ENCODE measurements at places on chromosomes 5 and 9. TPM values are rescaled to one million over a fixed set of nuclear protein-coding genes. Genes with fewer than 3 reads are reported as not detected.

DNA sequence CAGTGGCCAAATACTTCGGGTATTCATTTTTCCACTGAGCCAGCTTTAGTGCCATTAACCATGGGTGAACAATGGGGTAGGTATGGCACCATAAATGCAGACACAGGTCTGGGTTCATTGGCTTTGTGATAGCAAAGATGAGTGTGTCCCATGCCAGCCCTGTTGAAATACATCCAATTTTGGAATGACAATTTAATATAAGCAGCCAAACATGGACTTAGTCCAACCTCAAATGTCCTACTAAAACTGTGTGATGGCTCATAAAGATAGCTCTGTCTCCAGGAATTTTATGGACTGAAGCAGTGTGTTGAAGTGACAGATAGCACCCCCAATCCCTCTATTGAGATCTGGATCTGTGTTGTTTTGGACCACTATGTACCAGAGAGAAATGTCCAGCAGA, 514.9 kb downstream of the RASEF start:
- no peaks in the 10 kb centered on the region for H3K36me3 ChIP-seq
- no peak overlapping the region for H3K4me3 ChIP-seq
- no peak overlapping the region for H3K27ac ChIP-seq
- no peak for DNase-seq
- no peaks in the 10 kb centered on the region for H3K27me3 ChIP-seq

GRCh38 chr9:89466451-89467277, 31.2 kb downstream of the SEMA4D start:
- H3K27ac ChIP-seq = peak overlapping the region; percentile 94
- H3K27me3 ChIP-seq = no peaks in the 10 kb centered on the region
- peak; percentile 41 for DNase-seq
- H3K4me1 ChIP-seq = peaks cover 97% of the 10 kb centered on the region
- H3K4me3 ChIP-seq = peak overlapping the region; percentile 58

DNA sequence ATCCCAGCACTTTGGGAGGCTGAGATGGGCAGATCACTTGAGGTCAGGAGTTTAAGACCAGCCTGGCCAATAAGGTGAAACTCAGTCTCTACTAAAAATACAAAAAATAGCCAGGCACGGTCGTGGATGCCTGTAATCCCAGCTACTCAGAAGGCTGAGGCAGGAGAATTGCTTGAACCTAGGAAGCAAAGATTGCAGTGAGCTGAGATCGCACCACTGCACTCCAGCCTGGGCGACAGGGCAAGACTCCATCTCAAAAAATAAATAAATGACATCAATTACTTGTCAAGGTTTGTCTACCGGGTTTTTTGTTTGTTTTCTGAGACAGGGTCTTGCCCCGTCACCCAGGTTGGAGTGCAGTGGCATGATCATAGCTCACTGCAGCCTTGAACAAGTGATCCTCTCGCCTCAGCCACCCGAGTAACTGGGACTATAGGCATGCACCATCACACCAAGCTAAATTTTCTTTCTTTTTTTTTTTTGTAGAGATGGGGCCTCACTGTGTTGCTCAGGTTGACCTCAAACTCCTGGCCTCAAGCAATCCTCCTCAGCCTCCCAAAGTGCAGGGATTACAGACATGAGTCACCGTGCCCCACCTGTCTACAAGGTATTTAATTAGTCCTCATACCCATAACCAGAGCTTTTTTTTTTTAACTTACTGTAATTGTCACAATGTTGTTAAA, 64.9 kb downstream of the SUSD1 start:
- DNase-seq = no peak
- no peaks in the 10 kb centered on the region for H3K4me1 ChIP-seq
- H3K36me3 ChIP-seq = peaks cover 2% of the 10 kb centered on the region

GRCh38 chr5:158384535-158385481, 525.9 kb upstream of the CLINT1 start:
- H3K27ac ChIP-seq = no peak overlapping the region
- no peaks in the 10 kb centered on the region for H3K36me3 ChIP-seq
- H3K4me3 ChIP-seq = no peak overlapping the region
- H3K27me3 ChIP-seq = no peaks in the 10 kb centered on the region
- H3K4me1 ChIP-seq = peaks cover 7% of the 10 kb centered on the region

- H3K27ac ChIP-seq = no peak overlapping the region
- H3K4me3 ChIP-seq = no peak overlapping the region
- no peak for DNase-seq
- no peaks in the 10 kb centered on the region for H3K36me3 ChIP-seq
- peaks cover 2% of the 10 kb centered on the region for H3K27me3 ChIP-seq
Measured at GRCh38 chr9:130361873-130362362, 82.8 kb upstream of the ASS1 start.

DNA sequence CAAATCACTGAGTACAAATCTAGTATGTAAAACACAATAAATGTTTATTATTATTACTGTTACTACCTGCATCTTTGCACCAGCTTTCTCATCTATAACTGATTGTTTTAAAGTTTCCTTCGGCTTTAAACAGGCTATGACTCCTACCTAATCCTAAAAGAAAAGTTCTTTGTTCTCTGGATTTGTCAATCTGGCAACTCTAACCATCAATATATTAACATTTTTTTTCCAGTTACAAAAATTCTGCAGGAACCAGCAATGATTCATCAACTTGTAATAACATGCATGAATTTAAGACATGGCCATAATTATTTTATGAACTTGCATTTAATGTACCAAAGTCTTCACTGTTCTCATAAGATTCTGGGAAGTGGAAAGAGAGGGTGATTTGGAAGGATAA, 228.5 kb downstream of the PIK3R1 start:
- H3K4me3 ChIP-seq = no peak overlapping the region
- peaks cover 21% of the 10 kb centered on the region for H3K4me1 ChIP-seq
- H3K36me3 ChIP-seq = peaks cover 2% of the 10 kb centered on the region
- H3K27ac ChIP-seq = no peak overlapping the region

- H3K4me3 ChIP-seq = no peak overlapping the region
- DNase-seq = no peak
- H3K27ac ChIP-seq = no peak overlapping the region
Measured at GRCh38 chr5:153347611-153348010, 142.9 kb upstream of the GRIA1 start.

DNA sequence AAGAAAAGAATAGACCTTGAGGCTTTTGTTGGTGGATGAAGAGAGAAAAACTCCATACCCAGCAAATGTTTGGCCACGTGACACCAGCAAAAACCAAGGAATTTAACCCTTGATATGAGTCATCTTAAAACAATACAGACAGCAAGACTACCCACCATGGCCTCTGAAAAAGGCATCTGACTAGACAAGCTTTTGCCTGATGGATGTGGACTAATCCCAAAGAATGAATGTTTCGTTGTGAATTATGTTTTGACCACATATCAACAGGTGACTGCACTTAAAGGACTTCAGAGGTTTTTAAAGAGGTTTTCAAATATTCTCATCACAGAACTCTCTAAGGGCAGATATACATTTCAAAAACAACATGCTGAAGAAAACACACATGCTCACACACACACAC, 33.0 kb upstream of the SLC1A3 start:
- no peaks in the 10 kb centered on the region for H3K4me1 ChIP-seq
- no peak for DNase-seq
- no peaks in the 10 kb centered on the region for H3K36me3 ChIP-seq
- peaks cover 3% of the 10 kb centered on the region for H3K27me3 ChIP-seq
- no peak overlapping the region for H3K27ac ChIP-seq

DNA sequence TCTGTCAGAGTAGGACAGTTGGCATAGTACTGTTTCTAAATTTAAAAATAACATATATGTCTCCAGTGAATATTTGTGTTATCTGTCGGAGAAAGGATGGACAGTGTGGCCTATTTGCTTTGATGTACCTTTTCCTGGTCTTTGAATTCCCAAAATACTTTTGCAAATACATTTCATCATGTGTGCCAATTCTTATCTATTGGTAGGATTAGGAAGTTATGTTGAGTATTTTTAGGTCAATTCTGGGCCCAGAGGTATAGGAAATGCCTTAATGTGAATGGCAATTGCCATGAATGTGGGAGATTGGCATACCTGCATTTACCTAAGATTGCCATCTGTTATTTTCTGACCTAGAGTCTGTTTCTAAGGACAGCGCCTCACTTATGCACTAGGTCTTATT, 5.8 kb downstream of the FOCAD start:
- no peaks in the 10 kb centered on the region for H3K27me3 ChIP-seq
- H3K36me3 ChIP-seq = peaks cover 5% of the 10 kb centered on the region
- no peak overlapping the region for H3K27ac ChIP-seq
- DNase-seq = no peak
- H3K4me1 ChIP-seq = peaks cover 13% of the 10 kb centered on the region

- H3K36me3 ChIP-seq = no peaks in the 10 kb centered on the region
- no peak overlapping the region for H3K4me3 ChIP-seq
- no peak for DNase-seq
Measured at GRCh38 chr9:18330401-18331309, 143.3 kb upstream of the ADAMTSL1 start.

GRCh38 chr5:58410441-58410840, 49.4 kb downstream of the PLK2 start:
- H3K27me3 ChIP-seq = peaks cover 4% of the 10 kb centered on the region
- no peak overlapping the region for H3K4me3 ChIP-seq
- H3K4me1 ChIP-seq = no peaks in the 10 kb centered on the region
- DNase-seq = no peak
- no peaks in the 10 kb centered on the region for H3K36me3 ChIP-seq
- no peak overlapping the region for H3K27ac ChIP-seq

DNA sequence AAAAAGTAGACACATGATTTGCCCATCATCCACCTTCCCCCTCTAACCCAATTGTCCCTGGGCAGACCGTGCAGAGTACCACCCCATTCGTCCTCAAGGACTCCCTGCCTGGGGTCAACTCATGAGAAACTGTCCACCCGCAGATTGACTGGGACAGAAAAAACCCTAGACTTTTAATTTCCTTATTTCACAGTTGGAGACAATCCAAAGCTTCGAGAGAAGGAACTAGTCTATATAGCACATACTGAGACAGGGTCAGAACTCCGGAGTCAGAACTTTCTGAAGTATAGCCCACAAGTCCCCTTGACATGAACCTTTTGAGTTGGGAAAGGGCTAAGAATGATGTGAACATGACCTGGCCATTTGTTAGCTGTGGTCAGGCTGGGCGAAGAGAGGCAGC, 7.5 kb upstream of the GPX3 start:
- H3K27ac ChIP-seq = no peak overlapping the region
- peaks cover 3% of the 10 kb centered on the region for H3K4me1 ChIP-seq
- H3K36me3 ChIP-seq = peaks cover 5% of the 10 kb centered on the region
- H3K27me3 ChIP-seq = no peaks in the 10 kb centered on the region
- no peak overlapping the region for H3K4me3 ChIP-seq

DNA sequence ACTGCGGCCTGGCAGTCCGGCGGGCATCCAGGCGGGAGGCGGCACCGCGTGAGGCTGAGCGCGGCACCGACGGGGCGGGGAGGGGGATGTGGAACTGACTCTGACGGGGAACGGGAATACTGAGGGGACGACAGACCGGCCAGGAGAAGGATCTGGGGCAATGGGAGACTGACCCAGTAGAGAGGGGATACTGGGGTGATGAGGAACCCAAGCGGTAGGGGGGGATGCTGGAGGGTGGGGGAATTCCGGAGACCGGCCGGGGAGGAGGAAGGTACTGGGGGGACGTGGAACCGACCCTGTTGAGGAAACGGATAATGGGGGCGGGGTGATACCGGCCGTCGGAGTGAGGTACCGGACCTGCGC, 423 bp downstream of the IPPK start:
- peaks cover 16% of the 10 kb centered on the region for H3K36me3 ChIP-seq
- H3K27me3 ChIP-seq = no peaks in the 10 kb centered on the region
- peak; percentile 33 for DNase-seq
- H3K4me1 ChIP-seq = peaks cover 41% of the 10 kb centered on the region

- H3K27me3 ChIP-seq = no peaks in the 10 kb centered on the region
- H3K36me3 ChIP-seq = no peaks in the 10 kb centered on the region
- peaks cover 4% of the 10 kb centered on the region for H3K4me1 ChIP-seq
- no peak overlapping the region for H3K4me3 ChIP-seq
Measured at GRCh38 chr9:104907278-104907951, 20.5 kb downstream of the ABCA1 start.

- H3K27me3 ChIP-seq = peaks cover 4% of the 10 kb centered on the region
- no peaks in the 10 kb centered on the region for H3K36me3 ChIP-seq
- H3K4me3 ChIP-seq = no peak overlapping the region
Measured at GRCh38 chr9:119284118-119284517, 85.1 kb downstream of the BRINP1 start.

ADCY2 gene
- total RNA-seq = not detected

MRPS2 gene
- 31.2 TPM for total RNA-seq

DND1 gene
- total RNA-seq = 2.2 TPM

SLC12A2 gene
- 16.4 TPM for total RNA-seq

IL5 gene
- 0.25 TPM for total RNA-seq

ZNF618 gene
- total RNA-seq = 0.27 TPM

PCAT7 gene
- not detected for total RNA-seq

BBLN gene
- 92.5 TPM for total RNA-seq

PRDM9 gene
- total RNA-seq = not detected

EPB41L4A gene
- 0.62 TPM for total RNA-seq

DBH gene
- not detected for total RNA-seq

ADAMTS6 gene
- 2.8 TPM for total RNA-seq

Measured in activated CD4-positive, alpha-beta T cell treated with anti-CD3 and anti-CD28 coated beads, Interleukin-2, amount 10 ng/mL, durations not matched to agents 7 days and 5 days (primary cell).